Fibroblast of skin of left biceps (primary cell): ENCODE measurements at places on chromosomes 6 and 20.
A peak's percentile ranks its signal among the peaks of the same experiment; 100 is the strongest.

- no peak for DNase-seq
Observed at GRCh38 chr6:72553531-72554511, 68.0 kb upstream of the KCNQ5 start.

- peak; percentile 87 for DNase-seq
Observed at GRCh38 chr6:43910638-43911353, 140.8 kb downstream of the VEGFA start.

DNA sequence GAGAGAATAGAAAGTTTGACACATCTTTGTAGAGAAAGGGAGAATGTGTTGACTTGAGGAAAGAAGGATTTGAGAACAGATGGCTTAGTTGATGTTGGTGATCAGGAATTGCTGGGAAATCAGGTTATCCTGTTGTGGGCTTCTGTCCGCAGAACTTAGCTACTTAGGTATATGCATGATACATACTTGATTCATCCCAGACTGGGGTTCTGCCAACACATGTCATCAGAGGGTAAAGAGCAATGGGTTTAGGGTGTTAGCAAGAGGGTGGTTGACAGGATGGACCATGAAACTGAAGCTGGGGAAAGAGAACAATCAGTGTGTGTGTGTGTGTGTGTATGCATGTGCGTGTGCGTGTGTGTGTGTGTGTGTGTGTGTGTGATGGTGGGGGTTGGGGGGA, 50.6 kb upstream of the NELFCD start:
- DNase-seq = no peak

DNA sequence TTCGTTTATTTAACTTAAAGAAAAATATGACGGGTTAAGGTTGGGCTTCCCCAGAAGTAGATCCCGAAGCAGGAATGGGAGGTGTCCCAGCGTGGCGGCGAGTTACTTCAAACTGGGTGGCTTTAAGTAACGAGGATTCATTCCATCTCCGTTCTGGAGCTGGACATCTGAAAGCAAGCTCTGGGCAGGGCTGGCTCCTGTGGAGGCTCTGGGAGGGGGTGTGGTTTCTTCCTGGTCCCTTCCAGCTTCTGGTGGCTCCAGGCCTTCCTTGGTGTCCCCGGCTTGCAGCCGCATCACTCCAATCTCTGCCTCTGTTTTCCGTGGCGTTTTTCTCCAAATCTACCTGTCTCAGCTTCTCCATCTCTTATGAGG, 47.3 kb upstream of the BHLHE23 start:
- no peak for DNase-seq

- no peak for DNase-seq
Observed at GRCh38 chr6:149169761-149170511, 147.6 kb upstream of the TAB2 start.

- DNase-seq = no peak
Observed at GRCh38 chr20:44650771-44651433, 597 bp downstream of the ADA start.

DNA sequence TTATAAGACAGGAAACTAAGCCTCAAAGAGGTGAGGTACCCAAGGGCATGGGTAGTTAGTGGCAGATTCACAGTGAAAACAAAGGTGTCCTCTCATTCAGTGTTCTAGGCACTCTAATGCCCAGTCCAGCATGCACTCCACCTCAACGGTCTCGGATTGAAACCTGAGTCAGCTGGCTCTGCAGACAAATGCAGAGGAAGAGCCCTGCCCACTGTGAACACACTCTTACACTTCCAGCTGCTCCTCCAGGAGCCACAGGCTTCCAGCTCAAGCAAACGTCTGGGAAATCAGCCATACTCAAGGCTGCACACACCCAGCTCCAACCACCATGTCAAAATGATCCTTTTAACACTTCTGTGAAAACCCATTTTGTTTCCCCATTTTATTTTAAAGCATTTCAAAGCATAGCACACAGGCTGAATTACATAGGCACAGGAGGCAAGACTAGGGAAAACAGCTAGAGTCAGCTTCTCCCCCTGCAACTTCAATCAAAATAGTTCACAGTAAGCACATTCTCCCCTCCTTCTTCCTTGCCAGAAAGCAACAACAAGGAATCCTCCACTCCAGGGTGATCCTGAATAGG, 3.0 kb upstream of the IL17A start:
- DNase-seq = no peak

DNA sequence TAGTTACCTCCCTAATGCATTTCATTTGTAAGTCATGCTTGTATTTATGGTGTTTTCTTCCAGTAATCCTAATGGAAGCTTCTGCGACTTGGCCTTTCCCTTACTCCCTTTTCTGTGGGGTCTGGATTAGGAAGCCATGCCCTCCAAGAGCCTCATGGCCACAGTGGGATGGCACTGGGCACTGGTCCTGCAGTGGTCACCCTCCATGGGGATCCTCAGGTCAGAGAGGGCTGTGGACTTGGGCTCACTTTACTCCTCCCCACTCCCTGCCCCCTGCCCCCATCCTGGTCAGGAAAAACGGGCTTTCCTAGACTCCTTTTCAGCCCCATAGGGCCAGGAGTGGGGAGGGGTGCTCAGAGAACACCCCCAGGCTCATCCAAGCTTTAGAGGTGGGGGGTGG, 49.9 kb downstream of the EBF4 start:
- DNase-seq = no peak

GRCh38 chr6:9439621-9440330, 975.1 kb downstream of the TFAP2A start:
- no peak for DNase-seq

GRCh38 chr6:37048851-37049757, 43.6 kb downstream of the FGD2 start:
- no peak for DNase-seq

GRCh38 chr6:143754204-143754603, 76.4 kb downstream of the PHACTR2 start:
- no peak for DNase-seq

DNA sequence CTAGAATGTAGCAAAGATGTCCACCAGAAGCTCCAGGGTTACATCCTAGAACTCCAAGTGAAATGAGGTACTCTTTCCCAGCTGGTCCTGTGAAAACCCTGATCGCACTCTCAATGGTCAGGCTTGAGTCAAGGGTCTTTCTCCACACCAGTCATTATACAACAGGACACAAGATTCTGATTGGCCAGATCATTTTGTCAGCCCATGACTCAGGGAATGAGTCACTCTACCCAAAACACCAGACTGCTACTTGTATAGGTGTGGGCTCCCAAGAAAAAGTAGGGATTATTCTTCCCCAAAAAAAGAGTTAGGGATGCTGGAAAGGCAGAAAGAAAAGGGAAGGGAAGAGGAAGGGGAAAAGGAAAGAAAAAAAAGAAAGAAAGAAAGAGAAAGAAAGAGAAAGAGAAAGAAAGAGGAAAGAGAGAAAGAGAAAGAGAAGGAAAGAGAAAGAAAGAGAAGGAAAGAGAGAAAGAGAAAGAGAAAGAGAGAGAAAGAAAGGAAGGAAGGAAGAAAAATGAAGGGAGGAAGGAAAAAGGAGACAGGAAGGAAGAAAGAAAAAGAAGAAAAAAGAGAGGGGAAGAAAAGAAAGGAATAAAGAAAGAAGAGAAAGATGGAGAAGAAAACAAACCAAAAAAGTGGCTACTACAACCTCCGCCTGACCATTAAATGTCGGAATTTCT, 30.5 kb downstream of the ANKEF1 start:
- DNase-seq = no peak

- no peak for DNase-seq
Observed at GRCh38 chr6:26187981-26188635, 100.9 kb downstream of the HFE start.

DNA sequence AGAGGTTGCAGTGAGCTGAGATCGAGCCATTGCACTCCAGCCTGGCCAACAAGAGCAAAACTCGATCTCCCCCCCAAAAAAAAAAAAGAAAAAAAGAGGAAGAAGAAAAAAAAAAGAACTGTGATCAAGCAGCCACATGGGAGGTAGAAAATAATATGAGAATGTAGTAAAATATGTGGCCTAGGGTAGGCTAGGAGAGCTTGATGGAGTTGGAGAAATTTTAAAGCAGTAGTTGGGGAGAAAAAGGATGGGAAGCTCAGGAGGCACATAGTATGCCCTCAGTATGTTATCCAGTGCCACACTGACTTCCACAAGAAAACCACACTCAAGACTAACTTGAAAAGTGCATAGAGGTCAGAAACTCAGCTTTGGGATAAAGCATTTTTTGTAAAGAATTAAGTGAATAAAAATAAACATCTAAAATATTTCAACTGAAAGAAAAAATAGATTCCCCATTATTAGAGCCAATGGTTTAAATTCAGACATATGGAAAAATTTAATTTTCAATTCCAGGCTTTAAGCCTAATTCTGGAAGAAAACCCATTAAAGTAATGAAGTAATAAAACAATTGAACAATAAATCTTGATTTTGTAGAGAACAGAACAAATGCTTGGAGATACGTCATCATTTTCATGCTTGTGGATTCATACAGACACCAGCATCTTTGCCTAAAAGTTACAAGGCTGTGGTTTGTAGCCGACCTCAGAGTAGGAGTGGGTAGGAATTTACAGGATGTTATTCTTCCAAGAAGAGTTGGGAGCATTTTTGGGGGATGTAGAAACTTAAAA, 34.7 kb downstream of the PLEKHG1 start:
- DNase-seq = peak; percentile 70
